ENCODE measurements at places on chromosomes 13 and 19. TPM values are rescaled to one million over a fixed set of nuclear protein-coding genes. Genes with fewer than 3 reads are reported as not detected.

Gene ZNF221
- total RNA-seq: 6.3 TPM

Gene NDUFB7
- 388 TPM for total RNA-seq

Gene SIGLEC5
- total RNA-seq: 0.74 TPM

Gene PALM
- 1.1 TPM for total RNA-seq

Gene PRTN3
- not detected for total RNA-seq

Gene CATSPERD
- not detected for total RNA-seq

Gene CYP4F2
- not detected for total RNA-seq

Gene HRC
- total RNA-seq: not detected
